ENCODE measurements at places on chromosomes 13 and 19. TPM values are rescaled to one million over a fixed set of nuclear protein-coding genes. Genes with fewer than 3 reads are reported as not detected.

DNA sequence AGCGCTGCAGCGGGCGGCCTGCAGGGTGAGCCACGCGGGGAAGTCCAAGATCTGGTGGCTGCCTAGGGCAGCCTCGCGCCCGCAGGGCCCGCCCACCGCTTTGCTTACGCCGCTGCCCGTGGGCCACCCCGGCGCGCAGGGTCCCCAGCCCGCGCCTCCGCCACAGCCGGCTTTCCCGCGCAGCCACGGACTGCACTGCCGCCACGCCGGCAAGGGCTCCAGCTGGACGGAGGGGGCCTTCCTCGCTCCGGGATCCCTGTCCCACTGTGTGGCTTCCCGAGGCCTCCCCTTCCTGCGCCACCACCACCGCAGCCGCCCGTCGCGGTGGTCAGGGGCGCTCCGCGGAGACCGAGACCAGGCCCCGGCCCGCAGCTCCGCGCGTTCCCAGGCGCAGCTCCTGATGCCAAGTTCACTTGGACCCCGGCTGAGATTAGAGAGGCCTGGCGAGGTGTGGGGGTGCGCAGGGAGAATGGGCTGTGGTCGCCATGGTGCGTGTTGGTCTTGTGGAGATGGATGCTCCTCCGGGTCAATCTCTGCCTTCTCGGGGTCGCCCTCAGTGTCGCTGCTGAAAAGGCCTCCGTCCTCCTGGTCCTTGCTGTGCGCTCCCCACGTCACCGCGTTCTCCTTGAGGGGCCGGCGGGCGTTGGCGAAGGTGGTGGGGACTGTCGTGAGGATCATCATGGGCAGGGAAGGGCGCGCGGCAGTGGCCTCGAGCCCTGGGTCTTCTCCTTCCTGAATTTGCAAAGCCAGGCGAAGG is 17.9 kb upstream of the RNF17 start:
- no peaks in the 10 kb centered on the region for H3K27me3 ChIP-seq
- H3K36me3 ChIP-seq = no peaks in the 10 kb centered on the region
- no peak for DNase-seq
- H3K4me1 ChIP-seq = no peaks in the 10 kb centered on the region

DNA sequence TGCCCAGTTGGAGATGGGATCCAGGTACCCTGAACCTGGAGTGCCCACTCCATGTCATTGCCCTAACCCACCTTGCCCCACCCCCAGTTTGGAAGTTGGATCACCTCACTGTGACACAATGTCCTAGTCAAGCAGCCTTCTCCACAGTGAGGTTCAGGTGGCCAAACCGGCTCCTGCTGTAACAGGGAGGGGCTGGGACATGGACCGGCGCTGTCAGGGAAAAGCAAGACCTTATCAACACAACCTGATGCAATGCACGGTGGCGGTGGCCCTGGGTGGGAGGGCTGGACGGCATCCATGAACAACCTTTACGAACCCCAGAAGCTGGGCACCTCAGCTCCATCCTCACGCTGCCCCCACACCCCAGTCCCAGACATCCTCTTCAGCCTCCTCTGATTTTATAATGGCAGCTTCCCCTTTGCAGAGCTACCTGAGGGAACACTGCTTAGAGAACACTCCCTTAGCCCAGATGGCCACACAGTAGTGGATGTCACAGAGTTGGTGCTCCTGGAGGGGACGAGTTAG is 1.6 kb upstream of the KRTDAP start:
- H3K36me3 ChIP-seq = no peaks in the 10 kb centered on the region
- no peaks in the 10 kb centered on the region for H3K4me1 ChIP-seq
- no peak overlapping the region for H3K27ac ChIP-seq
- DNase-seq = no peak

DNA sequence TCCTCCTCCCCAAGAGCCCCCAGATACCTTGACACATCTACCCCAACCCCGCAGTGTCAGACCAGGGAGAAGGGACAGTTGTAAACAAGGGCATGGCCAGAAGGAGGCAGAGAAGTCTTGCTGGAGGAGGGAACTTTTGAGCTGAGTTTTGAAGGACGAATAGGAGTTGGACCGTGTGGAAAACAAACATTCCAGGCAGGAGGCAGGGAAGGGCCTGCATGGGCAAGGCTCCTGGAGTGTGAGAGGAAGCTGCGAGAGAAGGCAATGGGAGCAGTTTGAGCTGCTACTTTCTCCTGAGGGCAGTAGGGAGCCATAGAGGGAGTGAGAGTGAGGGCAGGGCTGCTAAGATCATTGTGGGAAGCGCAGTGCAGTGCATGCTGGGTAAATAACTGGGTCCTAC is 23.3 kb downstream of the IL12RB1 start:
- peaks cover 4% of the 10 kb centered on the region for H3K4me1 ChIP-seq
- H3K27ac ChIP-seq = no peak overlapping the region
- H3K27me3 ChIP-seq = no peaks in the 10 kb centered on the region
- H3K36me3 ChIP-seq = peaks cover 42% of the 10 kb centered on the region
- peak; percentile 33 for DNase-seq

DNA sequence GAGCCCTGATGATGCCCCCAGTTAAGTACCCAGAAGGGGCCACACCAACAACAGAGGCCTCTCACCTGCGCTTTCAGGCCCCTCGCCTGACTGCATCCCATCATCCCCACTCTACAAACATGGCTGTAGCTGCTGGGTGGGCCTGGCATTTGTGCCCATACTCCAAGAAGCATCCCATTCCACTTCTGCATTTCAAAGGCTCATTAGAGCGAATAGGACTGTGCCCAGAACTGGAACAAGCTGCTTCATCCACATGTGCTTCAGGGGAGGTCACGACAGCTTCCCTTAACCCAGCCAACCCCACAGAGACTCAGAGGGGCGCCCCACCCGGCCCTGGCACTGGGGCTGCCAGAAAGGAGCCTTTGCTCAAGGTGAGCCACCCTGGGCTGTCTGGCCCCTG is 156.9 kb downstream of the SIPA1L3 start:
- H3K36me3 ChIP-seq = no peaks in the 10 kb centered on the region
- H3K4me1 ChIP-seq = peaks cover 9% of the 10 kb centered on the region
- H3K27ac ChIP-seq = no peak overlapping the region
- no peak for DNase-seq
- no peak overlapping the region for H3K4me3 ChIP-seq

- no peak overlapping the region for H3K4me3 ChIP-seq
- no peak for DNase-seq
- no peaks in the 10 kb centered on the region for H3K4me1 ChIP-seq
- no peaks in the 10 kb centered on the region for H3K27me3 ChIP-seq
- H3K36me3 ChIP-seq = no peaks in the 10 kb centered on the region
Observed at GRCh38 chr19:3479177-3479833, 1.0 kb downstream of the SMIM24 start.

The LAIR1 gene
- 48.6 TPM for polyA plus RNA-seq

The NLRP4 gene
- polyA plus RNA-seq = not detected

DNA sequence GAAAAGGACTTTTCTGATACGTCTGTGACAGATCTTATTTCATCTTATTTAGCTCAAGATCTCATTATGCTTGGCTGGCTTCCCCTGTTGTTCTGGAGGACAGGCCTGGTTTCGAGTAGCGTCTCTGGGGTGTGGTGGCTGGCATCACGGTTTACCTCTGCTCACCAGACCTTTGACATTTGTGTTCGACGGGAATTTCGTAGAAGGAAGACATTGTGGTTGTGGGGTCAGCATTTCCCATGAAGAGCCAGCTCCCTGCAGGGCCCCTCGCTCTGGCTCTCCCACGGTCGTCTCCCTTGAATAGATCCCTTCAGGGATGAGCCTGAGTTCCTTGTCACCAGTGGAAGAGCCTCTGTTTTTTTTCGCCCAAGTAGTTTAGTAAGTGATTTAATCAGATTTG is 78.6 kb upstream of the TEX29 start:
- no peaks in the 10 kb centered on the region for H3K27me3 ChIP-seq
- no peak overlapping the region for H3K27ac ChIP-seq
- H3K4me1 ChIP-seq = no peaks in the 10 kb centered on the region
- no peak for DNase-seq
- H3K36me3 ChIP-seq = peaks cover 40% of the 10 kb centered on the region

GRCh38 chr19:48455171-48455907 is at the start of gene KCNJ14:
TSS of gene KCNJ14 (plus strand) at chr19:48455574. CDS start at chr19:48461725, 6,151 bp downstream.
- no peak within 1 kb of the TSS for H3K27ac ChIP-seq
- no peaks in the 10 kb centered on the region for H3K27me3 ChIP-seq
- H3K36me3 ChIP-seq = peaks cover 14% of the 10 kb centered on the region
- no peak for DNase-seq
- H3K4me3 ChIP-seq = no peak within 1 kb of the TSS
- H3K4me1 ChIP-seq = no peaks in the 10 kb centered on the region

The TMEM259 gene
- polyA plus RNA-seq = 40.7 TPM

DNA sequence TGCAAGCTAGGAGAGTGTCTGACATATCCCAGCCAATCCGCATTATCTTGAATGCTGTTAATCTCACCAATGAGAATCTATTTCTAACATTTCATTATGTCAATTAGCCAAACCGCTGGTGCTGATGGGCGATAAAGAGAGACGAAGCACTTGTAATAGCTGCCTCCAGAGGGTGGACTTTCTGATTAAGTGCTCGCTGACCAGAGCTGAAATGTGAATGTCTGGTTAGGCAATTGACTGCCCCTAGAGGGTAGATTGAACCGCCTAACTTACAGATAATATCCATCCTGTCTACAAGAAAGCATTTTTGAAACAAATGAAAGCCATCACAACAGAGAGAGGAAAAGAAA is 552 bp upstream of the GRWD1 start:
- H3K4me1 ChIP-seq = peaks cover 20% of the 10 kb centered on the region
- no peak for DNase-seq
- H3K27ac ChIP-seq = peak overlapping the region; percentile 83
- peaks cover 8% of the 10 kb centered on the region for H3K27me3 ChIP-seq

The MEDAG gene
- not detected for polyA plus RNA-seq

DNA sequence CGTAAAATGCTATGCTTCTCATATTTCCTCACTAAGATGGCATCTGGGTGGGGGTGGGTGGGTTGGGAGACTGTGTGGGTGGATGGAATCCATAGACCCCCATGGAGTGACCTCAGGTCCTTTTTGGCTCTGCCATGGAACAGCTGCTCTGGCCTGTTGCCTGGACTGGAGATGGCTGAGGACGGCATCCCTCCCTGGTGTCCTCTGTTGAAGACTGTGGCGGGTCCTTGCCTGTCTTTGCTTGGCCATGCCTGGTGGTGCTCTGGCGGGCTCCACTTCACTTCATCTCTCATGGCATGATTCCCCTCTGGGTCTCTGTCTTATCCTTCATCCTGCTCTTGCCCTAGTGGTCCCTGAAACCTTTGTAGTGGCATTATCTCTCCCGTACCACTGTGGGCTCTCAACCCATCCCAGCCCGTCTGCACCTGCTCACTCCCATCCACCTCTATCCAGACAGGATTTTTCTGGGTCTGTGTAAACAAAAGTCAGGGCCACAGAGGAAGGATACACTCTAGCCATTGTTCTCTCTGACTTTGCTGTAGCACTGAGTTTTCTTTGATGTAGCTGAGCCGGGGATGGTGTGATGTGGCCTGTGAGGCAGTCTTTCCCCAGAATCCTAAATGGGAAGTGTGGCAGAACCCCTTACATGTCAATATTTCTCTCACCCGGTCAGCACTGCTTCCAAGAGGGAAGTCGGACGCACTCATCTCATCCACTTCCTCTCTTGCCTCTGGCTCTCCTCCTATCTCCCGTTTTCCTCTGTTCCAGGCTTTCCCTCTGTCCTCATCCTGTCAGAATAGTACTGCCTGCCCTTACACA is 36.1 kb downstream of the WDFY2 start:
- no peak overlapping the region for H3K27ac ChIP-seq
- H3K27me3 ChIP-seq = no peaks in the 10 kb centered on the region
- H3K36me3 ChIP-seq = no peaks in the 10 kb centered on the region

GRCh38 chr13:97549201-97549600 is 115.2 kb downstream of the RAP2A start:
- H3K36me3 ChIP-seq = no peaks in the 10 kb centered on the region
- no peak overlapping the region for H3K27ac ChIP-seq
- H3K27me3 ChIP-seq = no peaks in the 10 kb centered on the region
- no peak overlapping the region for H3K4me3 ChIP-seq
- DNase-seq = no peak
- H3K4me1 ChIP-seq = no peaks in the 10 kb centered on the region

GRCh38 chr13:108702171-108702570 is 72.8 kb downstream of the MYO16 start:
- H3K27ac ChIP-seq = no peak overlapping the region
- H3K4me1 ChIP-seq = no peaks in the 10 kb centered on the region
- H3K4me3 ChIP-seq = no peak overlapping the region

DNA sequence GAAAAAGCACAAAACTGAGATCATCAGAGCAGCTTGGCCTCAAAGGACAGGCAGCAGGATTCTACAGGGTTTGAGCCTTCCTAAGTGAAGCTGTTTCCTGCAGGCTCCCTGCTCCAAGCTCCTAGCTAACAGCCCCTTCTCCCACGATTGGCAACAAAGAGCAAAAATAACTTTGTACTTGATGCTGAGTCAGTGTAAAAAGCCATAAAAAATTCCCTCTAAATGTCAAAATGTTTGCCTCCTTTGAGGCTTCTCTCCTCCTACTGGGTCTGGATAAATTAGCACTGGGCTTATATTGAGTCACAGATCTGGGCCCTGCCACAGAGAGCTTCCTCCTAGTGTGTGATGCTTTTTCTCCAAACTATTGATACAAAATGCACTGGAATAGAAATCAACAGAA is 153.3 kb downstream of the TNFRSF19 start:
- H3K36me3 ChIP-seq = no peaks in the 10 kb centered on the region
- H3K4me3 ChIP-seq = no peak overlapping the region
- no peaks in the 10 kb centered on the region for H3K27me3 ChIP-seq
- H3K27ac ChIP-seq = no peak overlapping the region
- DNase-seq = no peak

DNA sequence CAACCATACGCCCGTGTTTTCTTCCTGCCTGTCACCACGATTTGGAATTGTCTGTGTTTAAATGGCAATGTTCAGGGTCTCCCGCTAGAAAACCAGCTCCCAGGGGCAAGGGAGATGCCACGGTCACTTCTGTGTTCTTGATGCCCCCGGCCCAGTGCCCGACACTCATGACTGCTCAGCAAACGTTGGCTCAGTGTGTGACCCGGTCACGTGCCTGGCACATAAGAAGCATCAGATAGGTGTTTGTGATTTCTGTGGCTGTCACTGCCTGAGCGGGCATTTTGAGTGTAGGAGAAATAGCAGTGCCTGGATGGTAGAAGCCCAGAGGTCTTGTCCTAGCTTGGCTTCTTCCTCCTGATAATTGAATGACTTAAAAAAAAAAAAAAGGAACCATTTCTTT is 15.5 kb downstream of the HDGFL2 start:
- no peak for DNase-seq
- no peaks in the 10 kb centered on the region for H3K27me3 ChIP-seq
- H3K4me1 ChIP-seq = no peaks in the 10 kb centered on the region

The KLK4 gene
- not detected for polyA plus RNA-seq

Data from naive thymus-derived CD4-positive, alpha-beta T cell (primary cell).